ENCODE measurements at places on chromosomes 12 and 14. TPM values are rescaled to one million over a fixed set of nuclear protein-coding genes. Genes with fewer than 3 reads are reported as not detected.

The PMCH gene
- total RNA-seq: not detected

The GLS2 gene
- total RNA-seq: under 0.01 TPM

The CELA1 gene
- not detected for total RNA-seq

The KCNMB4 gene
- total RNA-seq: 0.51 TPM

The BDKRB2 gene
- 43.9 TPM for total RNA-seq

The PPM1H gene
- total RNA-seq: 3.1 TPM

The LIN7A gene
- total RNA-seq: 9.5 TPM
